ENCODE measurements at places on chromosomes 16 and 17.

- no peak for DNase-seq
Measured at GRCh38 chr16:14196539-14196938, 125.4 kb downstream of the MRTFB start.

DNA sequence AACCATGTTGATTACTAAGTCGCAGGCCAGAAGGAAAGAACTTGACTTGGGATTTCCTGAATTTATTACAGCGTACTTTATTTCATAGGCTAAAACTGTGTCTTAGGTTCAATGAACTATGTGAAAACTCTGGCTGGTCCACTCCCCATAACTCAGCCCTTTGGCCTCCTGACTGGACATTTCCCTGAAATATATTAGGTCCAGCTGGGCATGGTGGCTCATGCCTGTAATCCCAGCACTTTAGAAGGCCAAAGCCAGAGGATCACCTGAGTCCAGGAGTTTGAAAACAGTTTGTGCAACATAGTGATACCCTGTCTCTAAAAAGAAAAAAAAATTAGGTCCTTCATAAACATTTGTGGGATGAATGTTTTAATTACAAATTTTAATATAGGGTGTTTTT is 97.0 kb downstream of the CYLD start:
- no peak for DNase-seq

DNA sequence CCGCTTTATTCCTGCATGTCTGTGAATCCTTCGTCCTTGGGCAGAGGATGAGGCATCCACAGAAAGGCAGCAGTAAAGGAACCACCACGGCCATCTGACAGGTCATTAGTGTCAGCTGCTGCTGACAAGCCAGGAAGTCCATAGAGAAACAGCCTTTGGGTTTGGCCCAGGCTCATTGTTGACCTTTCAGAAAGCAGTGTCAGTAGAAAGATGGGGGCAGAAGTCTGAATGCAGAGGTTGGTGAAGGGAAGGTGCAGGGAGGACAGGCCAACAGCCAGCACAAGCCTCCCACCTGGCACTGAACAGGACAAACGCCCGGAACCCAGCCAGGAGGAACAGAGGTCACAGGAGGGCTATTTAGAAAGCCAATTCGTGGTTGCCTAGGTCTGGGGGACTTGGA is 105.8 kb downstream of the VAT1L start:
- no peak for DNase-seq

DNA sequence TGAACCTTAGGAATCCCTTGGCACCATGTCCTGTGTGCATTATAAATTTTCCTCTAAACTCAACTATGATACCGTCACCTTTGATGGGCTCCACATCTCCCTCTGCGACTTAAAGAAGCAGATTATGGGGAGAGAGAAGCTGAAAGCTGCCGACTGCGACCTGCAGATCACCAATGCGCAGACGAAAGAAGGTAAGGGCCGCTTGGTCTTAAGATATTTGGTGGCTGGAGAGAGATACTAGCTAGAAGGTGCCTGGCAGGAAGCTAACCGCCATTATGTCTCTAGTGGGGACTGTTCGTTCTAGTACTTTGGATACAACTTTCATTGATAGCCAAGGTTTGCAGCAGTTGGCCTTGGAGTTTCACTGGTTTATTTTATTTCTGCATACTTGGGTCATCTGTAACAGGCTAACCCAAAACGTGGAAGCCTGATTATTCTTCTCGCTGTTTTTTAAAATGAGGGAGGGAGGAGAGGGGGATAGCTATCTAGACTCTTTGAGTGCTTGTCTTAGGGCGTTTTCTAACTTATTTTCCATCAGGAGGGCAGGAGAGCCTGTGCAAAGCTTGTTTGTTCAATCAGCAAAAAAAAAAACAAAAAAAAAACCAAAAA is 1.3 kb downstream of the RBBP6 start:
- DNase-seq, result peak; percentile 41

DNA sequence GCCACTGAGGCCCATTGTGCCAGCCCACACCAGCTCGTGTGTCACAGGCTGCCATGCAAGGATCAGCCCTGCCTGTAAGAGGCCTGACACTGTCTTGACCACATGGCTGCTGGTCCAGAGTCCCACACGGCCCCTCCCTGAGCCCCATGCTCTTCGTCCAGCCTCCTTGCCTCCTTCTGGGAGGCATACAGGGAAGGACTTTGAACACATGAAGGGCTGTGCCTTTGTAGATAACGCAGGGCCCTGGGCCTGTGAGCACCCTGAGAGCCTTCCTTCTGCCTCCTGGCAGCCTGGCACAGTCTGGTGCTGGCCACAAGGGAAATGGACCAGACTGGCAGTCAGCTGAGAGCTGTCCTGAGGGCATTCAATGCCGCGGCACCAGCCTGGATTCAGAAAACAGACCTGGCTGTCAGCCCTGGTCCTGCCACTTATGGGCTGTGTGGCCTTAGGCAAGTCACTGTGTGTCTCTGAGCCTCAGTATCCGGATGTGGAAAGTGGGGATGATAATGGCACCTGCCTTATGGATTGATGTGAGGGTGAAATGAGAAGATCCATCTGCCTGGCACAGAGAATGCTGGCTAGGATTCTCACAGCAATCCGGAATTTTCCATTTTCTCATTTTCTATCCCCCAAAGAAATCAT is 19.2 kb upstream of the SPNS2 start:
- DNase-seq, result no peak

- no peak for DNase-seq
Measured at GRCh38 chr17:12992676-12993075, 25.2 kb downstream of the ELAC2 start.

DNA sequence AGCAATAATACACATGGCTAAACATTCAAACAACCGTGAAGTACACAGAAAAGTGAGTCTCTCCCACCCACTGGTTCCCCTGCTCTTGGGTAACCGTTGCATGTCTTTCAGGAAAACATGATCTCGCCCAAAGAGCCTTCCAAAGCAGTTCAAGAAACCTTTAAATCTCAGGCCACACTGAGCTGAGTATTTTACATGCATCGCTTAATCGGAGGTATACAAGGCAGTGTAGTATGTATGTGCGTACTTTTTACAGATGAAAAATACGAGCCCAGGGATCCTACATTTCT is 741 bp upstream of the DEXI start:
- no peak for DNase-seq

DNA sequence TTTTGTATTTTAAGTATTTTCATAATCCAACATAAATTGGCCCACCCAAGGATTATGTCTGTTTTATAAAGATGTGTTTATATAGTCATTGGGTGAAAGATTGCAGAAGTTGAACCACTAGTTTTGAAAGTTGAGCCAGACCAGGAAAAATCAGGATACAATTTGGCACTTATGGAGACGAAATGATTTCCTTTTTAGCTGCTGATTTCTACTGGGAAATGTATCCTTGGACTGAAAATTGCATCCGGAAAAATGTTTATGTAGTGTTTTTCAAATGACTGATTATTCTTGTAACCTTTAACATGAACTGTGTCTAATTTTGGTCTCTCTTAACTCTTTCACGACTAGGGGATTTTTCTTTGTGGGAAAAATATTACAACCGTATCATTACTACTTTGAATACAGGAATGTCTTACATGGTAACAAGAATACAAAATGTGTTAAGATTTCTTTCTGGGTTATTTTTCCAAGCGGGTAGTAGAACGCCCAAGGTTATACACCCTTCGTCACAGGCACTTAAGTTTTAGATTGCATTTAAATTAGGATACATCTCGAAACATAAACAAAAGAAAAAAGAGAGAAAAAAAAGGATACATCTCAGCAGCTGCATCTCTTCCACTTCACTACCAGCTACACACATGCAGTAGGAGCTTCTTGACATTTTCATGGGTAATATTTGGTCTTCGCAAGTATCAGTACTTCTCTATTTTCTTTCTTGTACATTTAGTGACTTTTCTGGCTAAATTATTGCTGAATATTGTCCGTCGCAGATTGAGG is 273.0 kb upstream of the TBX2 start:
- DNase-seq, result no peak

DNA sequence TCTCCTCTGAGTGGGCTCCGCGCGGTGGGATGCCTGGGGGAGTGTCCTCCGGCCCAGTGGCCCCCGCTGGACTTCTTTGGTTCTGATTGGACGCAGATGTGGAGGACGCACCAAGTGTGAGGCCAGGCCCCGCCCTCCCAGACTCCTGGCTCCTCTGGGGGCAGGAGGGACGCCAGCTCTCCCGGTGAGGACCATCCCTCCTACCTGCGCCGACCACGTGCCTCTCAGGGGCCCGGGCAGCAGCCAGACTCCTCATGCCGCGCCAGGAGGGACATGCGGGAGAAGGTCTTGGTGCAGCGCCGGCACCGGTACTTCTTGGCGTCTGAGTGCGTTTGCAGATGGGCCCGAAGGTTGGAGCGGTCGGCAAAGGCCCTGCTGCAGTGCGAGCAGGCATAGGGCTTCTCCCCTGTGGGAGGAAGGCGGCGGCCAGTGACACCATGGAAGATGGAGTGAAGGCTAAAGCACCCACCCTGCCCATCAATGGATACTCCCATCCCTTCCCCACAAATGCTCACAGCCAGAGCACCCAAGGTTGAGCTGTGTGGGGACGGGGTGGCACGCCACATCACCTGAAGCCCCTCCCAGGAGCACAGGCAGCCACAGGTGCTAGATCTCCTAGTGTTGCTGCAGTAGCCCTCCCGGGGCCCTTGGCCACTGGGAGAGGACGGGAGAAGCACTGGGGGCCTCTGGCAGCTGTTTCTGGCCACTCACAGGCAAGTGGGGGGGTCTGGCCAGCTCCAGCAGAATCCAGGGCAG is 7.9 kb downstream of the SNAI3 start:
- DNase-seq, result no peak

GRCh38 chr17:8459107-8459506 is 23.4 kb downstream of the NDEL1 start:
- no peak for DNase-seq

DNA sequence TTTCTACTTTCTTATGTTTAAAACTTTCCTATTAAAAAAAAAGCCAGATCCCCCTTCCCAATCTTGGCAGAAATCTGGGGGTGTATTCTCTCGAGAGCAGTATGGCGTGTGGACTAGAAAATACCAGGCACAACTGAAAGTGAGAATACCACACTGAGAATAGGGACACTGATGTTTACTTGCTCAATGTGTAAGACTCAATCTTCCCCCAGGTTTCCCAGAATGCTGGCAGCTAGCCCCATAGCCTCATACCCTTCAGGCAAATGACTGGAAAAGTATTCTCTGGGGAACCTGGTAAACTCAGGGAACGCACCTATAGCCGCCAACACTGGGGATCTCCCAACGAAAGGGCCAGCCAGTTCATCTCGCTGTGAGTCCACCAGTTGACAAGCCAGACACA is 15.3 kb downstream of the ZZEF1 start:
- no peak for DNase-seq

DNA sequence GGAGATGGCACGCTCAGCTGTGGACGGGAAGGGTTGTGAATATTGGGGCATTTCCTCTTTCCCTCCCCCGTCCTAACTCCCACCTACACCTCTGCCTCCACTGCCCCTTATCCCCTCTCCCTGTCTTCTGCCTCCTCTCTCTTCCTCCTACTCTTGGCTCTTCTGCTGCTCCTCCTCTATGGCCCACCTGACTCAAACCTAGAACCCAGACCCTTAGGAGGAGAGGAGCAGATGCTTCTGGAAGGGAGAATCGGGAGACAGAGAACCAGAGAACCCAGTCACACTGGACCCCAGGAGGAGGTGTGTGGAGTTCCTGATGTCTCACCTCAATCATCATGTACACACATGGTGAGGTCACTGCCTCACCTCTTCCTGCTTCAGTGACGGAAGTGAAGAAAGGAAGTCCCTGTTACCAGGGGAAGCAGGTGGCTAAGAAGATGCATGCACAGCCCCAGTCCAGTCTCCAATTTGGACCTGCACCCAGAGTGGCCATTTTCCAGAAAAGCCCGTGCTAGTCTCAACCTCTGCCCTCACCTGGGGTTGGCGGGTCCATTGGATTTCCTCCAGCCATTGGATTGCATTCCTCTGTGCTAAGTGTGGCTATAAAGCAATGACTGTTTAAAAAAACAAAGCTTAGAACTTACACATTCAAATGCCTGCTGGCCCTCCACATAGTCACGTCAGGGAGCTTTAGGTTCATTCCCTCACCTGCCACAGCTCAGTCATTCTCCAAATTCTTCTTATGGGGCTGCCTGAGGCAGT is 4.0 kb downstream of the RNF222 start:
- peak; percentile 66 for DNase-seq

GRCh38 chr17:57288773-57289121 is 32.4 kb downstream of the MSI2 start:
- DNase-seq, result no peak

Measured in CD4-positive, alpha-beta T cell treated with Interleukin-10 for 1 hour (primary cell).